ENCODE measurements at places on chromosomes 12 and 14. TPM values are rescaled to one million over a fixed set of nuclear protein-coding genes. Genes with fewer than 3 reads are reported as not detected.

DNA sequence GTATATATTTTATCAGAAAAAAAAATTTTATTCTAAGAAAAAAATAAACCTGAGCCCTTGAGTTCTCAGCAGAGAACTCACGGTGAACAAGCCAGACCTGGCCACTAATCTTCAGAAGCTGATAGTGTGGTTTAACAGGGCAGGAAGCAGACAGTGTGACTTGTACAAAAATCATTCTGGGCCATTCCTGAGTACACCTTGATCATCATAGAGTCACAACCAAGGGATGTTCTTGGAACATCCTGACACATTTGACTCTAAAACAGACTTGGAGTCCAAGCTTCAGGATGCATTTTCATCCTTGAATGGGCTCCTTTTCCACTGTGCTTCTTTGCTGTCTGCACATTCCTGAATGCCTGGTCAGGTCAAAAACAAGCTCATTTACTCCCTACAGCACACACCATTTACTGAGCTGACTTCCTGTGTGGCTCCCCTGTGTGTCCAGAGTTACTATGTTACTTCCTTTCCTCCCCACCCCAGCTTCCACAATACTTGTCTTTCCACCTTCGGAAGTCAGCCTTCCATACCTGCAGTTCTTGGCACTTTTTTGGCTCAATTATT is 112.0 kb downstream of the ANO6 start:
- H3K4me1 ChIP-seq = peaks cover 4% of the 10 kb centered on the region
- peaks cover 8% of the 10 kb centered on the region for H3K36me3 ChIP-seq
- no peaks in the 10 kb centered on the region for H3K27me3 ChIP-seq
- DNase-seq = no peak
- H3K27ac ChIP-seq = 0 out of 2 replicates have a peak overlapping the region, but pooled peaks have one; percentile 34

DNA sequence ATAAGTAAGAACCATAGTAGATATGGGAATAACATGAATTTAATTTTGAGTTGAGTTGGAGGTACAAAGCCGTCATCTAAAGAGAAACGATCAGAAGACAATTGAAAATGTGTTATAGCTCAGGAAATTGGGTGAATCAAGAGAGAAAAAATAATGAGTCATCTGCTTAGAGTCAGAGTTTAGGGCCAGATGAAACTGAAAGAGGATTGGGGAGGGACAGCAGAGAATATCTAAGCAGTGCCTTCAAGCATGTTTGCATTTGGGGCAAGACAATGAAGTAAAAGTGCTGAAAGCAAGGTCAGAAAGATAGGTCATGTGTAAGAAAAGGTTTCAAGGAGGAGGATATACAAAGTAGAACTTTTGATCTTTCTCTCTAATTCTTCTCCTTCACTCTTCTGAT is 49.4 kb downstream of the SLC15A5 start:
- H3K4me1 ChIP-seq = no peaks in the 10 kb centered on the region
- H3K36me3 ChIP-seq = no peaks in the 10 kb centered on the region
- H3K4me3 ChIP-seq = no peak overlapping the region
- no peak for DNase-seq

GRCh38 chr12:88416155-88416554 is 164.1 kb downstream of the KITLG start:
- no peaks in the 10 kb centered on the region for H3K4me1 ChIP-seq
- no peaks in the 10 kb centered on the region for H3K36me3 ChIP-seq
- H3K27me3 ChIP-seq = no peaks in the 10 kb centered on the region
- DNase-seq = no peak

- no peaks in the 10 kb centered on the region for H3K4me1 ChIP-seq
- DNase-seq = no peak
- H3K27ac ChIP-seq = no peak overlapping the region
- H3K36me3 ChIP-seq = no peaks in the 10 kb centered on the region
- H3K4me3 ChIP-seq = no peak overlapping the region
These were observed 24.1 kb upstream of the MUCL1 start for GRCh38 chr12:54830199-54830598.

DNA sequence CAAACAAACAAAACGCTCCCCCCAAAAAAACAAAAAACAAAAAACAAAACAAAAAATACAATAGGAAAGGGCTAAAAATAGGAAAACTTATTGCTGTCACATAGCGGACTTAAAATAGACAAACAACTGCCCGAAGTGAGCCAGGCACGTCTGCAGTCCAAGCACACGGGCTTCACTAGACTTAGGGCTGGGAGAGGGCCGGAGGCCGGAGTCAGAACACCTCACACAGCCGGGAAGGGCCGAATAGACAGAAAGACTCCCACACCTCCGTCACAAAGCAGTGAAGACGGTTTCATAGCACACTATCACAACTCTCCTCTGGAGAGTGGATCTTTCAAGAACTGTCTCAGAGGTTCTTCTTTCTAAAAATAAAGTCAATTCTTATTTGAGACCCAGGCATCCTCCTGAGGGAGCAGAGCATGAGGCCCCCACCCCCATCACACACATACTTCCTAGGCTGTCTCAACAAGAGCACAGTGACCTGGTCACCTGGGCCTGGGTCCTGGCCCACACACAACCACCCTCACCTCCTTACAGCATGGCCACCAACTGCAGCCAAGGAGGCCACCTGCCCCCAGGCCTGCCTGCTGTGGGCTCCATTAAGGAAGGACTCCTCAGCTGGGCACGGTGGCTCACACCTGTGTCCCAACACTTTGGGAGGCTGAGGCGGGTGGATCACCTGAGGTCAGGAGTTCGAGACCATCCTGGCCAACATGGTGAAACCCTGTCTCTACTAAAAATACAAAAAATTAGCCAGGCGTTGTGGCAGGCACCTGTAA is 6.7 kb downstream of the BAG5 start:
- H3K4me3 ChIP-seq = no peak overlapping the region
- DNase-seq = no peak
- H3K36me3 ChIP-seq = peaks cover 12% of the 10 kb centered on the region
- peaks cover 56% of the 10 kb centered on the region for H3K4me1 ChIP-seq

- H3K4me3 ChIP-seq = no peak overlapping the region
- H3K4me1 ChIP-seq = peaks cover 3% of the 10 kb centered on the region
- no peak for DNase-seq
- no peaks in the 10 kb centered on the region for H3K27me3 ChIP-seq
- H3K27ac ChIP-seq = no peak overlapping the region
These were observed 18.4 kb downstream of the PRKAB1 start for GRCh38 chr12:119686355-119686754.

Gene DLK1
- 0.69 TPM for total RNA-seq

Gene TAS2R46
- total RNA-seq = 0.46 TPM

Gene COX6A1
- 557 TPM for total RNA-seq
